AML-193 (cell line): ENCODE measurements at places on chromosomes 6 and 20.

- DNase-seq: no peak
Measured at GRCh38 chr6:130959951-130960350, 103.1 kb downstream of the EPB41L2 start.

- DNase-seq: no peak
Measured at GRCh38 chr6:15501826-15502445, 160.9 kb downstream of the DTNBP1 start.

DNA sequence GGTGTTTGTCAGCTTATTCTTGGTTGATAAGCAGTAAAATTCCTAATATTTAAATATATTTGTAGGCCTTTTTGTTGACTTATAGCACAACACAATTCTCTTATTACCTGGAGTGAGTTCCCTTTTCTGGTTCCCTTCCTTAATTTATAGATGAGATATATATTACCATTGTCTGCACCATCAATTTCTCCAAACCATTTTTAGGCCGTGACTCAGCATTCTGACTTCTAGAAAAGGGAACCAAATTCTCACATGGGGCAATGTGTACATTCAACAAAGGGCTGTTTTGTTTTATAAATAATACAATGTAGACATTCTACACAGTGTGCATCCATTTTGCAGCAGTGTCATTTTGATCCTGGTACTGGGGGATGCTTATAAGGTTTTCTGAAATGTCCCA, 52.8 kb downstream of the NCOA7 start:
- peak; percentile 94 for DNase-seq

DNA sequence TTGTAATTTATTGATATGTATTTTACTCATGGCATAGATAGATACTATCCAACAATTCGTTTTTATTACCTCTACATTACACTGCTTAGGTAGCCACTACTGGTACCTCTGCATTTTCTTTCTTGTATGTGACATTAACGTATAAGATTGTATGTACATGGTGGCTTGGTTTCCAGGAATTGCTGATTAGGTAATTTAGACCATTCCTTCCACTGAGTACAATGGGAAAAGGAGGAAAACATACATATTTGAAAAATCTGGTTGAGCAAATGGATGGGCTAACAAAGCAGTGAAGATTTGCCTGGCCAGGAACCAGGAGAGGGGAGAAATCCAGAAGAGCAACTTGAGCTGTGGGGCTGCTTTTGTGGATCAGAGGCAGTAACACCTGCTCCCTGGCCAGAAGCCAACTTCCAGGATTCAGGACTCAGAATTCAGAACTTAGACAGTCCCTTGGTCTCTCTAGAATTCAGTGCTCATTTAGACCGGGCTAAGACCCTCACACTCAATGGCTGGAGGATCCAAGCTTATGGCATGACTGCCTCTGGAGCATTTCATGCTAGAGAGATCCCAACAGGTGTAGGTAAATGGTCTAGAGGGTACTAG, 17.9 kb upstream of the MICB start:
- no peak for DNase-seq

DNA sequence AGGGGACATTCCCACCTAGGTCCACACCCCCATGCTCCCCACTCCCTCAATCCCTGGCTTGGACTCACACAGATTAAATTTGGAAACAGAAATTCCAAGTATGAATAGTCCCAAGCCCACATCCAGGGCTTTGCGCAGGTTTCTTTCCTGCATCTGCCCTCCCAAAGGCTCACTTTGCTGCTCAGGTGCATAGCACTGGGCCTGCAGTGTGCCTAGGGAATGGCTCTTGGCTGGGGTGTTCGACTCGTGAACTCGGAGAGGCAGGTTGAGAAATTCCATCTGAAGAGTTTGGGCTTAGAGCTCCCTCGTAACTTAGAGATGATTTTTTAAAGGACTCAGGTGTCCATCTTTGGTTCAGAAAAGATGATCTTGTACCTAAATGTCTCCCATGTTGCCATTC, 14.8 kb upstream of the SF3B5 start:
- DNase-seq: no peak

- DNase-seq: no peak
Measured at GRCh38 chr6:21726676-21727075, 133.1 kb downstream of the SOX4 start.

GRCh38 chr6:3403238-3404173, 53.3 kb downstream of the SLC22A23 start:
- DNase-seq: no peak

GRCh38 chr6:18389479-18389878, 2.3 kb downstream of the RNF144B start:
- no peak for DNase-seq

DNA sequence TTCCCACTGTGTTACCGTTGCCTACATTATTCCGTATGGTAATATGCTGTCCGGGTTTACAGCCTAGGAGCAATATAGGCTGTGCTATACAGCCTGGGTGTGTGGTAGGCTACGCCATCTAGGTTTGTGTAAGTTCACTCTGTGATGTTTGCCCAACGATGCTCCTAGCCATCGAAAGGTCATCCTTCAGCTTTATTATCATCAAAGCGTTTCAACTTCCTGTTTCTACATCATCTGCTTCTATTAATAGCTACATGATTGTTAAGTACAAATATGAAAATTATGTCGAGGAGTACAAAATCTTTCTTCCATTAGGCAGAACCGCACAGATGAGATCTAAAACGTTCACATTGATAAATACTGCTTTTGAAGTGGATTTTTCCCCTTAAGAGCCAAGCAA, 69.9 kb downstream of the PPP1R14C start:
- no peak for DNase-seq

GRCh38 chr6:44234101-44235025, 11.0 kb downstream of the SLC29A1 start:
- DNase-seq: peak; percentile 29

DNA sequence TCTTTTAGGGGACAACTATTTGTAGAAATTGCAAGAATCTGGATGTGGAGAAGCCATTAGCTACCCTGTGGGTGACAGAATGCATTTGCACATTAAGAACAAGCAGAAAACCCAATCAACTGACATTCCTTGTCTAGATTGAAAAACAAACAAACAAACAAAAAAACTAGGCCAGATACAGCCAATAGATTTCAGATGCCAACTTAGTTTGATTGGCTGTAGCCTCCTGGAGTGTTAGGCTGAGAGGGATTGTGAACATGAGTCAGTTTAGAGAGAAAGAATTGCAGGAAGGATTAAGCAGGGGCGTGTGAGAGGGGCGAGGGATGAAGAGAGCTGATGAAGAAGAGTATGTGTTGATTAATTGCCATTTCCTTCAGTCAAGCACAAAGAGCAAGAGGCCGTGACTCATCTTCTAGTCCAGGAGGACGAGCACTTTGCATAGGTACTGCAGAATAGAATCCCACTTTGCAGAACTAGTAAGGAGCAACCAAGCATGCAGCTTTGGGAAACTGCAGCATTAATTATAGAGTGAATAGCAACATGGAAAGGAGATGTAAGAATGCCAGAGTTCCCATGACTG, 188.0 kb upstream of the RAB32 start:
- DNase-seq: no peak

DNA sequence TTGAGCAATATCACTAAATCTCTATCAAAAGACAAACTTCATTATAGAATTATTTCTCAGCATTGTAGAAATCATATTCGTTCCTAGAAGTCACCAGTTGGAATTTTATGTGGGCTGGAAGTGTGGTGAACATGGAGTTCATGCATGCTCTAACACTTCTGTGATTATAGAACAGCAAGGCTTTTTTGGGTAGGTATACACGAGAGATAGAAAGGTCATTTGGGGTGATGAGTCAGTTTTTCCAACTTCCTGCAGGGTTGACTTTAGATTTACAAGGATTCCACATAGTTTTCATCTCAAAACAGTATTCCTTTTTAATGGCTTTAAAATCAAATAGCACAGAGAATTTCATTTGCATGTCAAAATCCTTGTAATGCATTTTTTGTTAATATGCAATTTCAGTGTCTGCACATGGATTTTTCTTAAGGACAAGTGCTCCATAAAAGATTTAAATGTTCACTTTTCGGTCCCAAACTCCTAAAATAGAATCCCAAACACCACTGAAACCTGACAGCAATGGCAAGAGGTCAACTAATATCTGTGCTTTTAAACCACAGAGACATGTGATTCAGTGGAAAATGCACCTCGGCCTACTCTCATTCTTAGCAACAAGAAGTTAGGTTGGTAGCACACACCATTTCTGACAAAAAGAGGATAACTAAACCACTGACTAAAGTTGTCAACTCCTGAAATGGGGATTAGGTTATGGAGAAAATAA, 211.0 kb downstream of the MOXD1 start:
- DNase-seq: no peak

DNA sequence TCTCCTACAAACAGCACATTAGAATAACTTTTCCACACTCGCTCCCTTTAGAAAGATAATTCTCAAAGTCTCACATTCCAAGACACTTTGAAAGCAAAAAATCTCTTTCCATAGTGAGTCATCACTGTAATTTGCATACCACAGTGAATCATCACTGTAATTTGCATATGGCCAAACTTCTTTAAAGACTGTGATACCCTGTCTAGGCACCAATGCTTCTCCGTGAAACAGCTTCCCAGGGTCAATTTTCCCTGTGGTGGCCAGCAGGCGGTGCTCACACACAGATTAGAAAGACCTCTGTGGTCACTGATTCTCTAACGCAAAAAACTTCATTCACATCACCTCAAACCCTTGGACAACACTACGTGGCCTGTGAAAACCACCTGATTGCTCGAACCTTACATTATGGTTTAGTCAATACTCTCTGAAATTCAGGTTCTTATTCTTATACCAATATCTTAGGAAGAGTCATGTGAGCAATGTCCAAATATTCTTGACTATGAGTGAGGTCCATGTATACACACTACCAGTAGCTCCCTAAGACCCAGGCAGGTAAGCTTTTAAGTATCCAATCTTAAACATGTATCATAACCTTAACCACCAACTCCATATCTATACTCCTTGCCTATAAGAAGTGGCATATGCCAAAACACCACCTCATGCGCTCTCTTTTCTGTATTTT, 78.5 kb upstream of the PHACTR1 start:
- DNase-seq: peak; percentile 77

DNA sequence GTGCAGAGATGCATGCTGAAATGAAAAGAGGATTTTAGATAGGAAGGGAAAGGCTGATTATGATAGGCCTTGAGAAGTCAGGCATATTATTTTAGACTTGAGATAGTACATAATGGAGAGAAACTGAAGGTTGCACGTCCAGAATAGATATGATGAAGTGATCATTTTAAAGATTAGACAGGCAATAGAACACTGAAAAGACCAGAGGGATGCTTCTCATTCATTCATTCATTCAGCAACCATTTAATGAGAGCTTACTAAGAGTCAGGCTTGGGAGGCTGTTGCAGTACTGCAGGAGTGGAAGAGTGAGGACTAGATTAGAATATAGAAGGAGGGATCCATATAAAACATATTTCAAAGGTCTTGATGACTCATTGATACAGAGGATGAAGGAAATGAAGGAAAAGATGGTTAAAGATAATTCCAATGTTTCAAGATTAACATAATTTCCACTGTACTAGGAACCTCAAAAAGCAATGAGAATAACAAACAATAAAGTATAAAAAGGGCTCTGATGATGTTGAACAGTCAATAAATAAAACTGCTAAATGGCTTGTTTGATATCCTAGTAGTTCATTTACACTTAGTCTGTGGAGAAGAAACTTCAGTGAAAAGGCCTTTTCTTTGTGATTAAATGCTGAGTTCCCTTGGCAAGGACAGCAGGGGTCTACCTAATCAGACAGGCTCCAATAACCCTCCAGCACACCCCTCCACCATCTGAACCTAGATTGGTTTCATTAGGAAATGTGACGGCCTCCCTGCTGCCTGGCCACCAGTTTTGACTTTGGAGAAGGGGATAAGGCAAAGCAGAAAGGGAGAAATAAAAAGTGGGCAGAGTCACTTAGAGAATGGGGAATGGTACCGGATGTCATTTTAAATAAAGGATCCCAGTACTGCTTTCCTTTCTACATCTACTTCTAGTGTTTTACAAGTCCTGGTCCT, 5.3 kb upstream of the FBXO9 start:
- DNase-seq: no peak

- no peak for DNase-seq
Measured at GRCh38 chr20:41214666-41215065, 77.3 kb downstream of the PLCG1 start.

DNA sequence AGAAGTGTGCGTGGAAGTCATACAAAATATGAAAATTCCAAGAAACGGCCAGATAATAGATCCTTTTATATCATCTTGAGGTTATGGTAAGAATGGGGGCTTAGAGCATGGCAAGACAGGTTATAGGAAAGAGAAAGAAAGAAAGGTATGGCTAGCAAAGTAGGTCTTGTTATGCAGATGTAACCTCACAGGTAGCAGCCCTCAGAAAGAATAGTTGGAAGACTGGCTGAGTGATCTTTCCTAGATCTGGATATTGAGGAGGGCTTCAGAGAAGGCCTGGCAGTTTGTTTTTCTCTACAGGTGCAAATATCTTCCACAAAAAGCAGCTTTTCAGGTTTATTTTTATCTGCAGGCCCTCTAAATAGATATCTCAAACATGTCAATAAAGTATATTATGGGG, 679.5 kb downstream of the KHDRBS2 start:
- DNase-seq: no peak

- DNase-seq: no peak
Measured at GRCh38 chr20:52104546-52105441, 86.8 kb downstream of the ZFP64 start.

DNA sequence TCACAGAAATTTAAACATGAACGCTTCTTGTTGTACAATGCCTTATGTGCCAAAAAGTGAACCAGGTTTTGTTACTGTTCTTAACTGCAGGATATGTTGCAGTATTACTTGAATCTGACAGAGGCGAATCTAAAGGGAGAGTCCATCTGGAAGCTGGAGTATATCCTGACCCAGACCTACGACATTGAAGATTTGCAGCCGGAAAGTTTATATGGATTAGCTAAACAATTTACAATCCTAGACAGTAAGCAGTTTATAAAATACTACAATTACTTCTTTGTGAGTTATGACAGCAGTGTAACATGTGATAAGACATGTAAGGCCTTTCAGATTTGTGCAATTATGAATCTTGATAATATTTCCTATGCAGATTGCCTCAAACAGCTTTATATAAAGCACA, 19.9 kb downstream of the SMPDL3A start:
- DNase-seq: no peak

- no peak for DNase-seq
Measured at GRCh38 chr6:151940307-151940706, 132.8 kb downstream of the ESR1 start.

- no peak for DNase-seq
Measured at GRCh38 chr6:116136373-116136772, 10.4 kb upstream of the COL10A1 start.

DNA sequence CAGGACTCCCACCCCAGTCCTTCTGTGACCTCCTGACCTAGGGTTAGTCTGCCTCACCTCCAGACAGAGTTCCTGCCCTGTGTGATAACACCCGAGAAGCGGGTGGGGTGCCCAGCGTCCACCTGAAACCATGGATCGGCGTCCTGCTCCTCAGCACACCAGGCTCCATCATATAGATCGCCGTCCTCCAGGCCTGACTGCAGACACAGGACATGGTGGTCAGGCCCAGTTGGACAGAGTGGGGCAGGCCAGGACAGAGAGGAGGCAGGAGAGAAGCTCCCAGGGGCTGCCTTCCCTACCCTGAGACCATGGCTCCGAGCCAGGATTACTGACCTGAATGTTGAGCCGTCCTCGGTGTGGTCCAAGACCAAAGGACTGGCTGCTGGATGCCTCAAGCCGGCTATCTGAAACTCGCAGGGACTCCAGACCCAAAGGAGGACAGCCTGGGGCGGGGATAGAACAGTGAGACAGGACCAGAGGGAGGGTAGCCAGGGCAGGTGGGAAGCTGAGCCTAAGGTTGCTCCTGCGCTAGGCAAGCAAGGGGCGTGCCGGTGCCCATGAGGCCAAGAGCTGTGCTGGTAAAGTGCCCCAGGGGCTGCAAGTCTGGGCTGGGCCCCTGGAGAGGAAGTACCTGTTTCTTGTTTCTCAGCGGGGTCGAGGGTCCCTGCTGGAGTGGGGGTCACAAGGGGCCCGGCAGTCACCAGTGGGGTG, 2.2 kb downstream of the CPXM1 start:
- no peak for DNase-seq
